Activated CD4-positive, alpha-beta T cell treated with anti-CD3 and anti-CD28 coated beads, Interleukin-2, amount 10 ng/mL, durations not matched to agents 24 days and 14 days (primary cell): ENCODE measurements at places on chromosomes 3 and 15. TPM values are rescaled to one million over a fixed set of nuclear protein-coding genes. Genes with fewer than 3 reads are reported as not detected.
A peak's percentile ranks its signal among the peaks of the same experiment; 100 is the strongest.

Gene TICRR
- 18.8 and 21.0 TPM in 2 replicates for total RNA-seq

Gene ADCY5
- not detected in 2 replicates for total RNA-seq

Gene TMEM45A
- total RNA-seq, result 0.26 TPM in 1 of 2 replicates, not detected in the other

Gene PLA2G4E
- not detected in 2 replicates for total RNA-seq

Gene KBTBD13
- total RNA-seq, result not detected in 2 replicates

Gene MEGF11
- total RNA-seq, result not detected in 2 replicates

Gene PGBD4
- total RNA-seq, result 3.7 and 4.0 TPM in 2 replicates

Gene DUOXA1
- not detected in 2 replicates for total RNA-seq

Gene C3orf33
- 1.6 and 2.1 TPM in 2 replicates for total RNA-seq

Gene MYZAP
- total RNA-seq, result not detected in 2 replicates

Gene PROS1
- total RNA-seq, result 0.85 and 1.3 TPM in 2 replicates

Gene CPNE9
- 0.17 TPM in 1 of 2 replicates, not detected in the other for total RNA-seq

DNA sequence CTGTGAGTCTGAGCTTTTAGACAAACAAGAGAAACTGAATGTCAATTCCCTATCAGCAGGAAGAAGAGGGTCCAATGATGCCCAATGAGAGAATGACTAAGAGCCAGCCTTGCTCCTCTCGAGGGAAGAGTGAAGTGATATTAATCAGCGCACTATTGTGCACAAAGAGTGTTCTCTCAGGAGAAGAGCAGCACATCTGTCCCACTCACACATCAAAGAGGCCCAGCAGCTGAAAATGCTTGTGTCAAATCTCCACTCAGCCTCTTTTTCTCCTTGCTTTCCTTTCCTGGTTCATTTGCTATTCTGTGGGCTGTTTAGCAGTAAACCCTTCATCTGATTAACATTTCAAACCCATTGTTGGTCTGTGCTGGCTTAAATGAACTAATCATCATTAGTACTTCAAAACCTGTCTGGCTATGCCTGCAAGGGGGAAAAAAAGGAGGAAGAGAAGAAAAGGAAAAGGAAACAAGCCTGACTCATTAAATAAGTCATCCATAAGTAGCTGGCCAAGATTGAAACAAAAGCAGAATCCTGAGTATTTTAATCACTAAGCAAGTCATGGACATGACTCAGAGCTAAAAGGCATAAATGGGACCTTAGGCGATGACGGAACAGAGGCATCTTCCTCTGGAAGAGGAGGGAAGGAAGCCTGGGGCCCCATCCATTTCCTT, 912.7 kb downstream of the TUSC7 start:
- H3K4me1 ChIP-seq, result no peaks in the 10 kb centered on the region
- H3K4me3 ChIP-seq, result no peak overlapping the region
- no peak for DNase-seq
- no peaks in the 10 kb centered on the region for H3K36me3 ChIP-seq
- H3K27ac ChIP-seq, result no peak overlapping the region

DNA sequence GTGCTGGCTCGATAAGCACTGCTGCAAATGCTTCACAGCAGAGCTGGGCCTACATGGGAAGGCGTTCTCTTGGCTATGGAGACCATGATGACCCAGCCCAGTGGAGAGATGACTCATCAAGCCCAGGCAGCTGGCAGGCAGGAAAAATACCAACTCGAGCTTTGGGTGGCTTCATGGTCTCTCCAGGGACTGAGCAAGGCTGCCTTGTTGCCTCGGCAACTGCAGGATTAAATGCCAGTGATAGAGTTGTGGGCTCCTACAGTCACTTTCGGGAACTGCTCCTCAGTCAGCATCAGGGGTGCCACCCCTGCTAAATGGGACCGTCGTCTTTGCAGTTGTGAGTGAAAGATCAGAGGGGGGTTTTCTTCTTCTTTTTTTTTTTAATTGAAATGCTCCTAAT, 54.6 kb upstream of the MYZAP start:
- peaks cover 8% of the 10 kb centered on the region for H3K27me3 ChIP-seq
- DNase-seq, result no peak
- H3K36me3 ChIP-seq, result no peaks in the 10 kb centered on the region
- no peak overlapping the region for H3K4me3 ChIP-seq

DNA sequence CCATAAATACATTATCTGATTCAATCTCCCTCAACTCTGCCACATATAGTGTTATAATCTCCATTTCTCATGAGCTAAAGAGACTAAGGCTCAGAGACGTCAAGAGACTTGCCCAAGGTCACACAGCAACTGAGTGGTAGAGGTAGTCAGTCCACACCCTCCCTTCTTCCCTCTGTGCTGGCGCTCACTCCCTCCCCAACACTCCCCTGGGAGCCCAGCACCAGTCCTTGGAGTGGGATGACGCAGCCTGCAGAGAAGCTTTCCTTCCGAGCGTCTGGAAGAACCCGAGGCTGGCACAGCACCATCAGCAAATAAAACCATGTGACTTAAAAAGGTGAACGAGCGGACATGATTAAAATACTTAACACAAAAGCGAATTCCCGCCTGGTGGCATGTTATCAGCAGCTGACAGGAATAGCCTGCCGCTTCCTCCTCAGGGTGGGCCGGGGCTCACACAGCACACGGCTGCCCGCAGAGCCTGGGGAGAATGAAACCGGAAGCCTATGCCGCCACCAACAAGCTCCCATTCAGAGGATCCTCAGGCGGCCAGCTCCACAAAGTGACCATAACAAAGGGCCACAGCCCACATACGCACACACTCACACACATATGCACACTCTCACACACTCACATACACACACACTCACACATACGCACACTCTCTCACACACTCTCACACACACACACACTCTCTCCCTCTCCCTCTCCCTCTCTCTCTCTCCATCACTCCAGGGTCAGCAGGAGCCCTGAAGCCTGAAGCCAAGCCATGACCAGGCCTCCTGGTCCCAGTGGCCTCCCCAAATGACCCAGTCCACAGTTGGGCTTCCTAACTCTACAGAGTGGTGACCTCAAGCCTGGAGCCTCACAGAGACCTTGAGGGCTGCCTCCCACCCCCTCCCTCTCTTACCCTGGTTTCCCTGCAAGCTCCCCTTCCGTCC, 120.5 kb downstream of the XXYLT1 start:
- DNase-seq, result peak; percentile 80
- H3K4me3 ChIP-seq, result peak overlapping the region; percentile 60
- H3K27ac ChIP-seq, result peak overlapping the region; percentile 52
- peaks cover 36% of the 10 kb centered on the region for H3K4me1 ChIP-seq
- H3K27me3 ChIP-seq, result no peaks in the 10 kb centered on the region

GRCh38 chr15:50624616-50625168, 61.9 kb downstream of the TRPM7 start:
- no peak for DNase-seq
- H3K4me3 ChIP-seq, result no peak overlapping the region
- H3K27me3 ChIP-seq, result no peaks in the 10 kb centered on the region

GRCh38 chr3:170765419-170766078, 104.4 kb downstream of the RPL22L1 start:
- DNase-seq, result no peak
- no peaks in the 10 kb centered on the region for H3K36me3 ChIP-seq
- no peaks in the 10 kb centered on the region for H3K4me1 ChIP-seq
- no peak overlapping the region for H3K27ac ChIP-seq
- H3K4me3 ChIP-seq, result no peak overlapping the region

GRCh38 chr3:114446600-114446999, 152.8 kb downstream of the TIGIT start:
- H3K27me3 ChIP-seq, result peaks cover 4% of the 10 kb centered on the region
- DNase-seq, result no peak
- H3K4me3 ChIP-seq, result no peak overlapping the region
- no peaks in the 10 kb centered on the region for H3K36me3 ChIP-seq

GRCh38 chr3:117549716-117550115, 840.1 kb downstream of the TUSC7 start:
- H3K4me3 ChIP-seq, result no peak overlapping the region
- DNase-seq, result no peak

DNA sequence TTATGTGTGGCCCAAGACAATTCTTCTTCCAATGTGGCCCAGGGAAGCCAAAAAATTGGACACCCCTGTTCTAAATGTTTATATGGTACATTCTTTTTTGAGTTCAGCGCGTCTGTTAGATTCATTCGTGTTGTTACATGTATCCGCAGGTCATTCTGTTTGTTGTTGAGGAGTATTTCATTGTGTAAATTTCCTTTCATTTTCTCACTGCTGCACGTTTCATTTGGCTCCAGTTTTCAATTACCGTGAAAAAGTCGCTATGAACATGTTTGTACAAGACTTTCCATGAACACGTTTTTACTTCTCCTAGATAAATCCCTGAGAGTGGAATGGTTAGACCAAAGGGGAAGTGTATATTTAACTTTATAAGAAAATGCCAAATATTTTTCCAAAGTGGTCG, 7.5 kb upstream of the OPA1 start:
- H3K27ac ChIP-seq, result no peak overlapping the region
- H3K27me3 ChIP-seq, result peaks cover 3% of the 10 kb centered on the region
- no peaks in the 10 kb centered on the region for H3K36me3 ChIP-seq
- no peaks in the 10 kb centered on the region for H3K4me1 ChIP-seq
- no peak overlapping the region for H3K4me3 ChIP-seq

- peak; percentile 79 for DNase-seq
- H3K4me3 ChIP-seq, result no peak overlapping the region
- no peaks in the 10 kb centered on the region for H3K36me3 ChIP-seq
- peaks cover 4% of the 10 kb centered on the region for H3K4me1 ChIP-seq
- no peaks in the 10 kb centered on the region for H3K27me3 ChIP-seq
Observed at GRCh38 chr3:137946356-137946973, 63.5 kb upstream of the CLDN18 start.

DNA sequence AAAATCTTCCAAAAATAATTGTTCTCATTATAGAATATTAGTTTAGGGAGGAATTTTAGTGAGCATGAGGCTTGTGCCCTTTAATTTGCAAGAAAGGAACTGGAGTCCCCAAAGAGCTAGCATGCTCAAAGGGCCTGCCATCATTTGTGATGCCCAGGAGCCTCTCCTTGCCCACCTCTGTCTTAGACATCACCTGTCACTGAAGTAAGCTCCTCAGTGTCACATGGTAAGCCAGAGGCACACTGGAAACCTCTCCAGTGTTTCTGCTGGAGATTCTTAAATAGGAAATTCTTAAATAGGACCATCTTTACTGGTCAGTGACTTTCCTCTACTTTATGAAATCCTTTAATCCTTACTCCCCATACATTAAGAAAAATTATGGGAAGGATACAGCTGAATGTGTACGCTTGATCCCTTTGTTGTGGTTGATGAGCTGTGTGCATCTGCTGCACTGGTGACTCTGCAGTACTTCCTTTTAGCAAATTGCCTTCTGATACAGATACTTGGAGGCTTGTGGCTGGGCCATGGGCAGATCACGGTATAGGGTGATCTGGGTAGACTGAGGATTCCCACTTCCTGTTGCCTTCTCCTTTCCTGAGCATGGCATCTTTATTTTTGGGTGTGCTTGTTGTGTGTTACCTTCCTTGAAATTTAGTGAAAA, 197.4 kb downstream of the KLHL25 start:
- peaks cover 33% of the 10 kb centered on the region for H3K4me1 ChIP-seq
- no peaks in the 10 kb centered on the region for H3K27me3 ChIP-seq

GRCh38 chr15:91258415-91258759, 158.3 kb downstream of the SV2B start:
- DNase-seq, result peak; percentile 67
- no peaks in the 10 kb centered on the region for H3K4me1 ChIP-seq
- no peak overlapping the region for H3K27ac ChIP-seq
- peaks cover 15% of the 10 kb centered on the region for H3K27me3 ChIP-seq
- no peaks in the 10 kb centered on the region for H3K36me3 ChIP-seq

DNA sequence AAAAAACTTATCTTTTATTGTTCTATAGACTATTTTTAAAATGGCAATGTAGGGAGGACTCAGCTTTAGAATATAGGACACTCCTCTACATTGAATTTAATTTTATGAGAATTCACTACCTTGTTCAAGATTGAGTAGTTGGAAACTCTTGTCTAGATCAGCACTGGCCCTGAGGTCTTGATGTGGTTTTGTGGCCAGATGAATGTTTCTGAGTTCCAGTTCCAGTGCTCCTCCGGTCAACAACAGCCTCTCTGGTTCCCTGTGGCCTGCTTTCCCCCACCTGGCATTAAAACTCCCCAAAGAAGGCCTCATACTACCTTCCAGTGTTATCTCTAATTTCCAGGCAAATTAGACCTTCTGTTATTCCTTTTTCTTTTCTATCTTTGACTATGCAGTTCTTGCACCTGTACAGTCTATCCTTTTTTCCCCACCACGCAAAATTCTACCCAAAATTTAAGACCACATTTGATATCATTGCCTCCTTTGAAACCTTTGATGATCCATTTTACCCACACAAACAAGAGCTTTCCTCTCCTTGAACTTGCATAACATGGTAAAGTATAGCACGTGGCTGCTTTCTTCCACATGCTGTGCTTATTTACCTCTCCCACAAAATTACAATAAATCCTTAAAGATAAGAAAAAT, 9.6 kb upstream of the ANP32A start:
- peaks cover 8% of the 10 kb centered on the region for H3K27me3 ChIP-seq
- no peaks in the 10 kb centered on the region for H3K36me3 ChIP-seq
- peaks cover 18% of the 10 kb centered on the region for H3K4me1 ChIP-seq
- no peak overlapping the region for H3K4me3 ChIP-seq
- peak; percentile 10 for DNase-seq
- H3K27ac ChIP-seq, result no peak overlapping the region

- peaks cover 2% of the 10 kb centered on the region for H3K4me1 ChIP-seq
- no peaks in the 10 kb centered on the region for H3K36me3 ChIP-seq
- no peak overlapping the region for H3K27ac ChIP-seq
- H3K27me3 ChIP-seq, result peaks cover 50% of the 10 kb centered on the region
- peak overlapping the region; percentile 41 for H3K4me3 ChIP-seq
- DNase-seq, result peak; percentile 64
Observed at GRCh38 chr15:82647835-82648256, 683 bp upstream of the CPEB1 start.

DNA sequence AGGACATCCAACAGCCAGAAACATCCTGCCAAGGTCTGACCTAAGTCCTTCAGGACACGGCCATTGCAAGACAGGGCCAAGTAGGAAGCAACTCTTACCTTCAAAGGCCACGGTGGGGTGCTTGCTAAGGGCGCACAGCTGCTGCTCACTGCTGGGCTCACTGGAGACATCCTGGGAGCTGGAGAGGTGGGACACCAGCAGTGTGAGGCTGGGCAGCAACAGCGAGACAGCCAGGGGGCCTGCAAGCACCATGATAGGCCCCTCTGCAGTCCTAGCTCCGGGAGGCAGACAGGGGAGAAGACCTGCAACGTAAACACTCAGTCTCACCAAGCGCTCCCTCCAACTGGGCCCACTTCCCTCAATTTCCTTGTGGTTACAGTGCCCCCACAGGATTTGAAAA, 79.2 kb downstream of the SEMA5B start:
- no peak overlapping the region for H3K4me3 ChIP-seq
- H3K4me1 ChIP-seq, result no peaks in the 10 kb centered on the region
- no peak for DNase-seq

GRCh38 chr15:99668533-99669182, 64.6 kb downstream of the LYSMD4 start:
- H3K27me3 ChIP-seq, result no peaks in the 10 kb centered on the region
- H3K36me3 ChIP-seq, result peaks cover 25% of the 10 kb centered on the region
- H3K4me1 ChIP-seq, result peaks cover 2% of the 10 kb centered on the region
- no peak overlapping the region for H3K27ac ChIP-seq
- DNase-seq, result no peak
- H3K4me3 ChIP-seq, result no peak overlapping the region

GRCh38 chr3:72273615-72274014, 488.7 kb upstream of the PROK2 start:
- no peak overlapping the region for H3K4me3 ChIP-seq
- peaks cover 4% of the 10 kb centered on the region for H3K27me3 ChIP-seq
- H3K36me3 ChIP-seq, result no peaks in the 10 kb centered on the region

GRCh38 chr15:82108489-82109078, 62.8 kb upstream of the MEX3B start:
- H3K36me3 ChIP-seq, result no peaks in the 10 kb centered on the region
- peaks cover 8% of the 10 kb centered on the region for H3K27me3 ChIP-seq
- DNase-seq, result peak; percentile 94

GRCh38 chr15:65248511-65249255, 37.4 kb upstream of the CILP start:
- no peak overlapping the region for H3K4me3 ChIP-seq
- peaks cover 2% of the 10 kb centered on the region for H3K36me3 ChIP-seq
- no peak for DNase-seq
